ENCODE measurements at places on chromosomes 4 and X.
A peak's percentile ranks its signal among the peaks of the same experiment; 100 is the strongest.

- DNase-seq, result peak; percentile 12
Measured at GRCh38 chr4:25532591-25532990, 123.1 kb upstream of the SLC34A2 start.

DNA sequence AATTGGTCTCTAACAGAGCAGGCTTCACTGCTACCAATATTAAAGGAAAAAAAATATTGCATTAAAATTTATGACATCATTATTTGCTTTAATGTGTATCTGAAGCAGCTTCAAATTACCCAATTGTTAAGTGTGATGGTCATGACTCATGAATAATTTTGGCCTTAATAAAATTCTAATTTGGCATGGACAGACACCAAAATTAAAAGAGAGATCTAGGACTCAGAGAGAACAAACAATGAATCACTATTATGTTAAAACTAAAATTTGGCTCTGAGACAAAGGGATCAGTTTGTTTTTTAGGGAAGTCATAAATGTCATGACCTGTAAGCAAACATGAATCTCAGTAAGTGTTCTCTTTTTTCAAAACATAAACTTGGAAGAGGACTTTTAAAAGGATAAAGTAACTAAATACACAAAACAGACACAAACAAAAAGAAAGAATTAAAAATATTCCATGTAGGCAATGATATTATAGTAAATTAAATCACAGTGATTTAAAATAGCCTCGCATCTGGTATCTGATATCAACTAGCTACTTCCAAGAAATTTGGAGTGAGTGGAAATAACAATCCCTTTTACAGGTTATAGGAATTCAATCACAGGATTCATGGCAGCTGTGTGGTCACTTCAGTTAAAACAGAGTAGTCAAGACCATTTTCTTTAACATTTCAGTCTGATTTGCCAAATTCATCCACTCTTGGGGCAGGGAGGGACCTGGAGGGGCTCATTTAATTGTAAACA lies 11.6 kb downstream of the VEGFC start:
- DNase-seq, result no peak

GRCh38 chrX:66053414-66053813 lies 13.5 kb upstream of the VSIG4 start:
- DNase-seq, result no peak

- no peak for DNase-seq
Measured at GRCh38 chr4:102061133-102061532, 270.6 kb downstream of the BANK1 start.

DNA sequence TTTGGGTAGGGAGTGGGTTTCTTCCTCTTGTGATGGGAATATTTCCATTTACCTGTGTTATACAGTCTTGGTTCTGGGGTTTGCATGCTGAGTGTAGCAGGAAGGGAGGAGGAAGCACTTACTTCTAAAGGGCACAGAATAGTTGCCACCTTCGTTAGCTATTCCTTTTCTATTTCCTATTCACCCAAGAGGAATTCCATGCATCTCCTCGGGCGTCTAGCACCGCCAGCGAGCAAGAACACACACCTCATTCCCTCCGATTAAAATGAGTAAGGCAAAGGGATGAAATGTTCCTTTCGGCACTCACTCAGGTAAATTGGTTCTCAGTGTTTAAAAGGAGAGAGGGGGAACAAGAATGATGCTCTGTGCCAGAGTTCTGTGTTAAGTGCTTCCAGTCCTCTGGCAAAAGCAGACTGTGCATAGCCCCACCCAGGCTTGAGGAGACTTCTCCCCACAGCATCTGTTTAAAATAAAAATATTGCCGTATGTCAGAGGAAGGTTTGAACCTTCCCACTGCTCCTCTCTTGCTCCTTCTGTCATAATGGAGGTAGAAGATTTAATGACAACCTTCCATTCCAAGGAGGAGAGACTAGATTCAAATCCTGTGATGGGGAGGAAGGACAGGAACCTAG lies 351.4 kb downstream of the PTTG2 start:
- DNase-seq, result no peak

DNA sequence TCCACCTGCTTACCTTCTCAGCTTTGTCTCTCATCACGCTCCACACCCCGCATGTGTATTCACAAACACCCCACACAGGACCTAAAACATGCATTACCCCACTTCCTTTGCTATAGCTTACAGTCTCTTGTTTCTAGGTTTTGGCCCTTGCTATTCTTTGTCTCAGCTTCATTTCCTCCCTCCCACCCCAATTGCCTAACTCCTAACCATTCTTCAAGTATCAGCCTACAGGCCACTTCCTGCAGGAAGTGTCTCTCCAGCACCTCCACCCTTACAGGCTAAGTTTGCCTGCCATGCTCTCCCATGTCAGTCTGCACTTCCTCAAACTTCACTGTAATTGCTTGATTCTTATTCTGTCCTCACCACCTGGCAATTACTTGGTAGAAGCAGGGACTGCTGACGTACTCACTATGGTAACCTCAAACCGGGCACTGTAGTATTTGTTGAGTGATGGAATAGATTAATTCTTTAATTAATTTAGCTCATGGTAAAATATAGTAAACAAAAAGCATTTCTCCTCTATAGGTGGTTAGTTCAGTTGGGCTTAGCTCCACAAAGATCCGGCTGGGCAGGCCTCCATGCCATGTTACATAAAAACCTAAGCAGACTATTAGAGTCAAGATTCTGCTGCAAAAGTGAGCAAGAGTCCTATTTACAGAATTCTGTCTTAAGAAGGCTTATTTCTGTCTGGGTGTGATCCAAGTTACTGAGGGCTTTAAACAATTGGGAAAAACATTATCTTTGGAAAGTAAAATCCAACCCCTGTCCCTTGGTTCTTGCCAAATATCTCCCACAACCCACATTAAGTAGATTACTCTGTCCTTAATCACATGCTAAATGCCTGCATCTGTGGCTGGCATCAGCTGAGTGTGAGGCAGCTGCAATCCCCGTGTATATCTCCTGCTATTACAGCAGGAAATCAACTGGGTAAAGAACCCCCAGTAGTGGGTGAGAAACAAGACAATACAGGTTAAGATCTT lies 124.7 kb upstream of the CPEB2 start:
- peak; percentile 71 for DNase-seq

DNA sequence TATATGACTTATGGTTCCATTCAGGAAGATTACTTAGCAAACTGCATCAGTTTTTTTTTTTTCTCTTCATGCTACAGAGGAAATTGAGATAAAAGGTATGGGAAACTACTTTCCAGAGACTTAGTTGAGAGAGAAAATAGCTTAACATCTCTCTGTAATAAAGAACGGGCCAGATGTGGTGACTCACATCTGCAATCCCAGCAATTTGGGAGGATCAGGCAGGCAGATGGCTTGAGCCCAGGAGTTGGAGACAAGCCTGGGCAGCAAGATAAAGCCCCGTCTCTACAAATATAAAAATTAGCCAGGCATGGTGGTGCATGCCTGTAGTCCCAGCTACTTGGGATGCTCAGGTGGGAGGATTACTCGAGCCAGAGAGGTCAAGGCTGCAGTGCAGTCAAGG lies 271.2 kb upstream of the TENM3 start:
- DNase-seq, result no peak

DNA sequence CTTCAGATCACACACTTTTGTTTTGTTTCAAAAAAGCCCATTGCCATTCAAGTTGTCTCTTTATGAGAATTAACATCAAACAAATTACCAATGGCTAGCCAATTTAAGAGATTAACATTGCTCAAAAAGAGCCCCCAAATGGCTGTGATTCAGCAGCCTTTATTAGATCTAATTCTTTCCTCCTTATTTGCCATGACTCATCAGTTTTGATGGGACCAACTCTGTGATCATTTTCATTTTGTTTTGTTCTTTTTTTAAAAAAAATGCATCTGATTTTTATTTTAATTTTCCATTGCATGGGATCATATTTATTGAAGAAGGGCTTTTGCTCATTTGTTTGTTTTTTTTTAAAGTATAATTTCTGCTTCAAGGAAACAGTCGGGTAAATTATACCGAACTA lies 161.6 kb upstream of the FRMPD4 start:
- no peak for DNase-seq

GRCh38 chr4:179196511-179196910 lies 1754.3 kb upstream of the AGA start:
- no peak for DNase-seq

DNA sequence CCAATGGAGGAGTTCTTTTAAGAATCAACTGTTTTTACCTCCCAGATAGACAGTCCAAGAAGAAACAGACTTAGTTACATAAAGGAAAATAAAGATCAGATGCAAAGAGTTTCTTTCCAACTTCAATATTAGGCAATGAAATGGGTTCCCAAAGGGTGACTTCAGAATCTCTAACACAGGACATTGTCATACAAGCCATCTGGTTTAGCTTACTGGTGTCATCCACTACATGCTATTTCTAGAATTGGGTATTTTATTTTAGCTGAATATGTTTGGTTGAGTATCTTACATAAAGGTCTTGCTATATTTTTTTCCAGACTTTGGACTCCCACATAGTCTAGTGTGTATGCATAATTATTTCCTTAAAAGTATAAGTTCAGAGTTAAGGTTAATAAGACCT lies 162.1 kb upstream of the SLC7A11 start:
- no peak for DNase-seq

DNA sequence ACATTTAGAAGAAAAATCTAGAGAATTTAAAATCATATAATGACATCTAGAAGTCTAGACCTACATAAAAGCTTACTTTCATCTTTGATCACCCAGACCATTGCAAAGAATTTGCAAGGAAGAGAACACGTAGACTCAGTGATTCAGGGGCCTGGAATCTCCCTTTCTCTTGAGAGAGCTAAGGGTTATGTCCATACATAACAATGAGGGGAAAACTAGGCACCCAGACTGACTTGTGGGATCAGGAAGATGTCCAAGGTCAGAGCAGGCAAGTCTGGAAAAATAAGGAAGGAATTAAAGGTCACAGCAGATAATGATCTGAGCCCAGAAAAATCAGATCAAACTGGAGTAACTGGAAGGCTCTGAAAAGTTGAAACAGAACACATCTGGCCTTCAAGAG lies 198.4 kb upstream of the SFRP2 start:
- no peak for DNase-seq

GRCh38 chrX:135505351-135505750 lies 15.1 kb upstream of the INTS6L start:
- DNase-seq, result no peak

DNA sequence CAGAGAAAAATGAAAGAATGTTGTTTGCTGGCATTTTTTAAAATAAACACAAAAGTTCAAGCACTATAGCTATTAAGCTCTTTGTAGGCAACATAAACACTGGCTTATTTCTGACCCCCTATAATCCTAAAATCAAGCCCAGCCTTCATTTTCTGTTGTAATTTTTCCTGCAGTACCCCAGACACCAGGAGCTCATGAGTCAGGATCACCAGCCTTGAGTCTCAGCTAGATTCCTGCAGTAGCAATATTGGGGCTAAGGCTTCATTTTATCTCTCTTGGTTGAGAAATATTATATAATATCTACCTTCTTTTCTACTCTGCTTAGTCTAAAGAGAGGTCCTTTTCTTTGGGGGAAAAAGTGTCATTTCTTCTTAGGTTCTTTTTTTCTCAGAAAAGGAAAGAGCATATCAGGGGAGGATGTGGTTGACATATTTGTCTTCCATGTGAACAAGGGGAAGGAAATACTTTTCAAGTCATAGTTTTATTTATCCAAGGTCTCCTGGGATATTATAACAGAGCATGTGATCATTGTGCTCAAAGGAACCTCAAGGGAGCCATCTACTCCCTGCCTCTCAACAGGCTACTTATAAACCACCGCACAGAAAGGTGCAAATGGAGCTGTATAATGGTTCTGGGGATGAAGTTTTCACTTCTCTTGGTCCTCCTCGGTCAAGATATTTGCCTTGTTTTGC lies 678.3 kb upstream of the NR3C2 start:
- no peak for DNase-seq

- no peak for DNase-seq
Measured at GRCh38 chr4:97144199-97144598, 999.1 kb downstream of the STPG2 start.

DNA sequence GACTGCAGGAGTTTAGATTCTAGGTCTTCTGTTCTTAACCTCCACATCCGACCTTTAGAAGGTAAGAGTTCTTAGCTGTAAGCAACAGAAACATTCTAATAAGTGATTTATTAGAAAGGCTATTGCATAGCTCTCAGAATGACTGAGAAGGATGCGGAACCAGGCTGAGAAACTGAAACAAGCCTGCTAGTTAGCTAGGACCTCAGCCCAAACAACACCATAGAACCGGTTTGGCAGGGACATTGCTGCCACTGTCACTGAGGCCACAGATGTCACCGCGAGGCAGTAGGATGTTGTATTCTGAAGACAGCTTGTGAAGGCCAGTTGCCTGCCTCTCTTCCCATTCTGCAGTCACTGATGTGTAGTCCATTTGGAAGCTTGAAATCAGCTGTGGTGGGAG lies 160.0 kb upstream of the ARX start:
- no peak for DNase-seq

DNA sequence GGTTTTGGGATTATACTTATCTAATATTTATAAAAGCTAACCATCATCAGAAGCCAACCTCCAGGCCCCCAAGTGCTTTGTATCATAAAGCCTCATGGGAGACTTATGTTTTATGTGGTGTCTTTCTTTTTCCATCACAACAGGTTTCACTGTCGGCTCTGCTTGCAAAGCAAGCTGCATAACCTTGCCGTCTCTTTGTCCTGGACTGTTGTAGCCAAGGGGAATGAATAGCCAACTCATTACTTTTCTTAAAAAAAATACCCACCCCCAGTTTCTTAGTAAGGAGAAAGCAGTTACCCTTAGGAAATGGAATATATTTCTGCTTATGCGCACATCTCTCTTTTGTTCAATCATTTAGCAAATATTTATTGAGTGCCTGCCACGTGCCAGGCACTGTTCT lies 40.7 kb downstream of the FAM184B start:
- no peak for DNase-seq

DNA sequence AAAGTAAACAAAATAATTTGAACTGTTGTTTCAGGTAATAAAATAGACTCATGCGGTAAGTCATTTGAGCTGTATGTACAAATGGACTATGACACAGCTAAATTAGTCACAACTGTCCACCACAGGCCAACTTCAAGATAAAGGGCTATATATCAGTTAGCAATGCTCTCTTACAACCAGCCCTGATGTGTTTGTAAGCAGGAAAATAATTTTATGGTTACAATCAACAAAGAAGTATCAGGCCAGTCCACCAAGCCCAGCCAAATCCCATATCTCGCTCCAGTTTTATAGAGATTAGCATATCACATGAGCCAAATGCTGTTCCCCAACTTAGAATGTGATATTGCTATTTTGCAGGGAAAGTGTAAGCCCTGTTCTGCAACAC lies 511 bp upstream of the DUSP21 start:
- no peak for DNase-seq

- DNase-seq, result no peak
Measured at GRCh38 chr4:26337612-26338011, 16.8 kb downstream of the RBPJ start.

DNA sequence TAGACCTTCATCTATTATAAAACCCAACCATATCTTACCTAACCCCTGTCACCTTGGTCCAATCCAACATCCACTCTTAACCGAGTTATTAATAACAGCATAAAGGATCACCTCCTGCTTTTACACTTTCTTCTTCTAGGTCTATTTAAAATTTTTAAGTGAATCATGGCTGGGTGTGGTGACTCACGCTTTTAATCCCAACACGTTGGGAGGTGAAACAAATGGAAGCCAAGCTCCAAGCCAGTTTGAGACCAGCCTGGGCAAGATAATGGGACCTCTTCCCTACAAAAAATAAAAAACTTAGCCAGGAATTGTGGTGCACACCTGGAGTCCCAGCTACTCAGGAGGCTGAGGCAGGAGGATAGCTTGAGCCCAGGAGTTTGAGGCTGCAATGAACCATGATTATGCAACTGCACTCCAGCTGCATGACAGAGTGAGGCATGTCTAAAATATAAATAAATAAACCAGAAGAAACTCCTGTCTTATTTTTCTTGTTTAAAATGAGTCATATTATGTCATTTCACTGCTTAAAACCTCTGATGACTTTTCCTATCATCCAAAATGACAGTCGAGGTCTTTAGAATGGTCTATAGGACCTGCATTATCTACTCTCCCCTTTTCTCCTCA lies 188.4 kb downstream of the GASK1B start:
- DNase-seq, result no peak

Measured in Ammon's horn (tissue), 1 donor.